ENCODE measurements at places on chromosomes 7 and 10.

DNA sequence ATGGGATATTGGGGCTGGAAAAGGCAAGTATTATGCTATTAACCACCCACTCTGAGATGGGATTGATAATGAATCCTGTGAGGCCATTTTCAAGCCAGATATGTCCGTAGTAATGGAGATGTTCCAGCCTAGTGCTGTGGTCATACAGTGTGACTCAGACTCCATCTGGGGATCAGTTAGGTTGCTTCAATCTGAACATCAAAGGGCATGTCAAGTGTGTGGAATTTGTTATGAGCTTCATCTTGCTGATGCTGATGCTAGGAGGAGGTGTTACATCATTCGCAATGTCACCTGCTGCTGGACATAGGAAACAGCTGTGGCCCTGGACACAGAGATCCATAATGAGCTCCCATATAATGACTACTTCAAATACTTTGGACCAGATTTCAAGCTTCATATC lies 144.7 kb downstream of the PLCE1 start:
- DNase-seq, result no peak

- DNase-seq, result no peak
These were observed 119.2 kb downstream of the PPP1R9A start for GRCh38 chr7:95026421-95027072.

GRCh38 chr10:79060641-79061255 lies 8.0 kb upstream of the ZMIZ1 start:
- DNase-seq, result no peak

- DNase-seq, result no peak
These were observed 5.5 kb upstream of the ZNF777 start for GRCh38 chr7:149466364-149466763.

DNA sequence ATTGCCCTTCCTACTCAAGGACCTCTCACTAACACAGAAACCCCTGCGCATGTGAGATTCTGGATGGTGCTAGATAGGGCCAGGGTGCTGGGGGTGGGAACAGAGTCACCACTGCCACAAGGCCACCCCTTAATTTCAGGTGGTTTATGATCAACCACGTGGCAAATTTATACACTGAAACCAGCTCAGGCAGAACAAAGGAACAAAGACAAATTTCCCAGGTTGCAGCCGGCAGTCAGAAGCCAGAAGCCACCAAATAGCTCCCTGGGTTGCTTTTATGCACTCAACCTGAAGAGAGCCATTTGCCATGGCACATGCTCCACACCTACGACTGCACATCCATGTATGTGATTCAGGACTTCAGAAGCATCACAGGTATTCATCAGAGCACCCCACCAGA lies 2.5 kb downstream of the VOPP1 start:
- no peak for DNase-seq

DNA sequence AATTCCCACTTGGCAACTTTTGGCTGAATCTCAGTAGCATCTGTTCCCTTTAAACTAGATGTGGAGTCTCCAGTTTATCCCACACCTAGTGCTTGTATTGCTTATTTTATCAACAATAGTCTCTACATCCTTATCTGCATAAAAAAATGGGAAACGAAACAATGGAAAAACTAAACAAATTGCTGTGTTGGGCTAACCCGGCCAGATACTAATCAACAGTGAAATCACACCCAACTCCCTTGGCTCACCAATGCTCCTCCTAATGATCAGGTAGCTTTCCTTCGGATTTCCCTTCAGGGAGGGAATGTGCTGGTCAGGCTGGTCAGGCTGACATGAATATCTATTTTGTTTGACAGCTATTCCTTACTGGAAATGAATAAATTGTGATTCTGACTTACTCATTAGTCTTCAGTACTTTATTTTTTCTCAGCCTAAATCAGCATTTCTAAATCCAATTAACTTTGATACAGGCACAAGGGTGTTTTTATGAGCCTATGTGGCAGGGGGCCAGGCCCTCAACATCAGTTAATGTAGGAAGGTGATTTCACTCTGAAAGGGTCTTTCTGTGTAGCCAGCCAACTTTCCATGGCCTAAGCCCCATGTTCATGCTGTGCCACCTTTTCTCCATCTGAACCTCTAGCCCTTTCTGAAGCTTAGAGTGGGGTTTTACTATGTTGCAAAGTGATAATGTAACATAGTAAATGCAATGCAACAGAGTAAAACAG lies 170.5 kb upstream of the NPSR1 start:
- DNase-seq, result no peak

DNA sequence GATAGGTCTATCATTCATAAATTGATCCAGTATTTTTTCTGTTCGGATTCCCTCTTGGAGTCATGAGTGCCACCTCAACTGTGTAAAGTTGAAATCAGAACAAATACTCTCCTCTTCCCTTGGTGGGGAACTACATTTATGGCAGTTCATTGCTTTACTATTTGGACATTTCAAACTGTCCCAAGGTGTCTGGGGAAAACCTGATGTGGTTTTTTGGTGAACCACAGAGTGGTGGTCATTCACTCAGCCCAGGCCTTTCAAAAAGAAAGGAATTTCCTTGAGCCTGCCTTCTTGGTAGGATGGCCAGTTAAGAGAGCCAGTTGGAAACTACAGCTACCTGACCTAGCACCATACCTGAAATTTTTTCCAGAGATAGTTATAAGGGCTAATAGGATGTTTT lies 59.0 kb downstream of the ABCB1 start:
- no peak for DNase-seq

DNA sequence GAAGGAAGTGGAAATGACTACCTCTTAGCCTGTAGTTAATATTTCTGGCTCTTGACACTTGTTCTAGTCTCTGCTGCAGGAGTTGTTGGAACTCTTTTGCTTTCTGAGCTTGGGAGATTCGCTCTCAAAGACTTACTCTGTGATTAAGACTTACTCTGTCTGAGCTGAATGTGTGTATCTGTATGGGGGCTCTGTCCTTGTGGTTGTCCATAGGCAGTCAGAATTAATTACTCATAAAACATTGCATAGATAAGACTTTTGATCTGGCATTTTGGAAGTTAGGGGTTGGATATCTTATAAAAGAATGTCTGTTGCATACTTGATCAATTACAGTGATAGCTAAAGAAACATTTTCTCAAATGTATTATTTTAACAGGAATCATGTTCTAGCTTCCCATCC lies 199.2 kb upstream of the KIAA1217 start:
- DNase-seq, result no peak

- no peak for DNase-seq
These were observed 505 bp downstream of the NUDCD3 start for GRCh38 chr7:44489955-44490350.

DNA sequence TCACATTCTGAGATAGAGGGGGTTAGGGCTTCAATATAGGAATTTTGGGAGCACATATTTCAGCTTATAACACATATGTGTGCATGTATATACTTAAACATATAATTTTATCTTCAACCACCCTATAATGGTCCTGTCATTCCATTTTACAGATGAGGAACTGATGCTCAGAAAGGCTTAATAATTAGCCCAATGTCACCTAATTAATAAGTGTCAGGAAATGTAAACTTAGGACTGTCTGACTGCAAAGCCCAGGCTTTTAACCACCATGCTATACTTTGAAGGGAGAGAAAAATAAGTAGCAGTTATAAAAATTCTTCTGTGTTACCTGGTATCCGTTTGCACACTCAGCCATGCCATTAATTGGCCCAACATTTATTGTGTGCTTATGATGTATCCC lies 172.6 kb downstream of the SKIDA1 start:
- no peak for DNase-seq
